Osteocyte (in vitro differentiated cells): ENCODE measurements at places on chromosomes 11 and 22. TPM values are rescaled to one million over a fixed set of nuclear protein-coding genes. Genes with fewer than 3 reads are reported as not detected.

GRCh38 chr11:2096011-2096918, 42.9 kb downstream of the IGF2 start:
- H3K4me1 ChIP-seq = peaks cover 60% of the 10 kb centered on the region
- no peak for DNase-seq
- peak overlapping the region; percentile 29 for H3K4me3 ChIP-seq
- no peaks in the 10 kb centered on the region for H3K27me3 ChIP-seq
- peak overlapping the region; percentile 91 for H3K27ac ChIP-seq
- no peaks in the 10 kb centered on the region for H3K36me3 ChIP-seq

DNA sequence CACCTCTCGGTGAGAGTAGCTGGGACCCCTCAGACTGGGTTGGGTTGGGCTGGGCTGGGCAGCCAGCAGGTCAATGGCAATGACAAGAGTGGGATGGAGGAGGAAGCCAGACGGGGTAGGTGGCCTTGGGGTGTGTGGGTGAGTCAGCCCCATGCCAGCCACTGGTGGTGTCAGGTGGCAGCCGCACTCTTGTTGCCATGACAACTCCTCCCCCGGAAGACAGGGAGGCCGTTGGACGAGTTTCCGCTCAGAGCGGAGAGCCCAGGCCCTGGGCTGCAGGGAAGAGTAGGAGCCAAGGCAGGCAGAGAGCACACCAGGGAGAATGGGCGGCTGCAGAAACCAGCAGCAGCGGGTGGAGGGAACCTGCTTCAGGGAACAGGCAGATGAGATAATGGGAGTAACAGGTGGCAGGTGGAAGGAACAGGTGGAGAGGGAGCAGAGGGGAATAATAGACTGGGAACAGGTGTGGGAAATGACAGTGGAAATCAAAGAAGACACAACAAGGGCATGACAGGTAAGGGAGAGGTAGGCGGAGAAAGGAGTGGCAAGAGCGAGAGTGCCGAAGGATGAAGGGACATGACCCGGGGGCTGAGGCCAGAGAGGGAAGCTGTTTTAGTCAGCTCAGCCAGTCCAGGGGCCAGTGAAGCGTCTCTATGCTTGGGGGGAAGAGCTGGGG, 8.7 kb downstream of the SPTBN2 start:
- H3K36me3 ChIP-seq = peaks cover 1% of the 10 kb centered on the region
- peak; percentile 91 for DNase-seq
- H3K27me3 ChIP-seq = peaks cover 2% of the 10 kb centered on the region
- peaks cover 14% of the 10 kb centered on the region for H3K4me1 ChIP-seq
- H3K4me3 ChIP-seq = no peak overlapping the region

DNA sequence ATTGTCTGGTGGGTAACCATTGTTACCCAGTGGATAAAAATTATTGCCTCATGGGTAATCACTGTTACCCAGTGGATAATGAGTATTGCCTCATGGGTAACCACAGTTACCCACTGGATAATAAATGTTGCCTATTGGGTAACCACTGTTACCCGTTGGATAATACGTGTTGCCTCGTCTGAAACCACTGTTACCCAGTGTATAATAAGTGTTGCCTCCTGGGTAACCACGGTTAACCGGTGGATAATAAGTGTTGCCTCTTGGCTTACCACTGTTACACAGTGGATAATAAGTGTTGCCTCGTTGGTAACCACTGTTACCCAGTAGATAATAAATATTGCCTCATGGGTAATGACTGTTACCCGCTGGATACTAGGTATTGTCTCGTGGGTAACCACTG, 20.9 kb upstream of the NXPE4 start:
- no peaks in the 10 kb centered on the region for H3K4me1 ChIP-seq
- DNase-seq = peak; percentile 13
- H3K27me3 ChIP-seq = no peaks in the 10 kb centered on the region
- no peaks in the 10 kb centered on the region for H3K36me3 ChIP-seq
- no peak overlapping the region for H3K27ac ChIP-seq

DNA sequence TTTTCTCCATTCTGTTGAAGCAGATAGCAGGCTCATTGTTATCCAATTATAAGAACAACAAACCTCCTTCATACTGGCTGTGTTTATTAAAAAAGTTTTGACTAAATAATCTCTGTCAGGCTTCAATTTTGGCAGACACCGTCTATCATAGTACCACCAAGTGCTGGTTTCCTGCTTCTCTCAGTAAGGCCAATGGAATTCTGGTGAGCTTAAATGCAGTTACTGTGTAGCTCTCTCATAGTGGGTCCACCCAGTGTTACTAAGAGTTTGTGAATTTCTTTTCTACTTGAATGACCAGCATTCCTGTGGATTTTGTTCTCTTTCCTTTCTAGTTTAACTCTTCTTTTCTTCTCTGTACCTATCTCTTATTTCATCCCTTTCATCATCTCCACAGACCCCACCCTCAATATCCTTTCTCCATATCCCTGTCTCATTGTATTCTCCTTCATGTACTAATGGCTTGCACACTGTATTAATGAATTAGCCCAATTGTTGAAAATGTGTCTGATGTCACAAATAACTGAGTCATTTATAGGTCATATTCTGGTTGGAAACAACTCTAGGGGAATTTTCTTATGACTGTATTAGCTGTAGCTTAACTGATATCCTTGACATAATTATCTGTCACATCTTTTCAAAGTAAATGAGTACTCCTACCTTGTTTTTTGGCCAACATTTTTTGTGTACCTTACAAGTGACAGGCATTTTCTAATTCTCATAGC, 372.1 kb downstream of the FAT3 start:
- no peak for DNase-seq
- H3K4me1 ChIP-seq = peaks cover 2% of the 10 kb centered on the region
- H3K27me3 ChIP-seq = no peaks in the 10 kb centered on the region
- H3K4me3 ChIP-seq = no peak overlapping the region
- no peak overlapping the region for H3K27ac ChIP-seq

DNA sequence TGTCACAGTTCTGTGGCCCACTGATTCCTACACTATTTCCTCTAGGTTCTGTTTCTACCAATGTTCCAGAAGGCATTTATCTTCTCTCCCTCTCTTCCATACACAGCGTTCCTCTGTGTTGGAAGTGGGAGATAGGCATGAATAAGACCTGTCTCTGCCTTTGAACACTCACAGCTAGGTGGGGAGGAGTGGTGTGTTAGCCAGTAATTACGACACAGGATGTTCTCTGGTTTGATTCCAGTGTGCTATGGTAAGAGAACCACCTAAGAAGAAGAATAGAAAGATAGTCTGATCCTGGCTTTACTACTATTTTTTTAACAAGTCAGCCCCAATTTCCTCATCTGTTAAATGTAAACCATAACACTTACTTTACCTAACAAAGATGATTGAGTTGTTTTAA, 200.2 kb upstream of the MTMR2 start:
- H3K27me3 ChIP-seq = no peaks in the 10 kb centered on the region
- DNase-seq = no peak
- no peak overlapping the region for H3K27ac ChIP-seq

DNA sequence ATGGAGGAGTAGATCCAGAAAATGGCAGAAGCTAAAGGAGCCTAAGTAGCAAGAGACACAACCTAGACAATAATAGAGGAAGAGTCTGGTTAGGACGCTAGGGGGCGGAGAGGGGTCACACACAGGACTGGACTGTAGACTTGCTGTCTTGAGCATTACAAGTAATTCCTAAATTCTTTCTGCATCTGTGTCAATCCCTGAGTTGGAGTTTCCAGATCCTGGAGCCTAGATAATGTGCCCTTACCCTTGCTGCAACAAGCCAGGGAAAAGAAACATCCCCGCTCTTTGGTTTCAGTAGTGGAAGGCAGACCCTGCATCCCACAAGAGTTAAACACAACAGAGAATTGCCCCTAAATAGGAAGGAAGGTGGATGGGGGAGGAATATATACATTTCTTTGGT, 14.9 kb upstream of the CCDC73 start:
- no peaks in the 10 kb centered on the region for H3K36me3 ChIP-seq
- no peak overlapping the region for H3K27ac ChIP-seq
- no peak for DNase-seq
- H3K27me3 ChIP-seq = peaks cover 52% of the 10 kb centered on the region
- H3K4me3 ChIP-seq = no peak overlapping the region

GRCh38 chr11:5737091-5737490, 843 bp downstream of the OR56B1 start:
- H3K27me3 ChIP-seq = peaks cover 32% of the 10 kb centered on the region
- no peak overlapping the region for H3K4me3 ChIP-seq
- no peak overlapping the region for H3K27ac ChIP-seq
- DNase-seq = no peak

DNA sequence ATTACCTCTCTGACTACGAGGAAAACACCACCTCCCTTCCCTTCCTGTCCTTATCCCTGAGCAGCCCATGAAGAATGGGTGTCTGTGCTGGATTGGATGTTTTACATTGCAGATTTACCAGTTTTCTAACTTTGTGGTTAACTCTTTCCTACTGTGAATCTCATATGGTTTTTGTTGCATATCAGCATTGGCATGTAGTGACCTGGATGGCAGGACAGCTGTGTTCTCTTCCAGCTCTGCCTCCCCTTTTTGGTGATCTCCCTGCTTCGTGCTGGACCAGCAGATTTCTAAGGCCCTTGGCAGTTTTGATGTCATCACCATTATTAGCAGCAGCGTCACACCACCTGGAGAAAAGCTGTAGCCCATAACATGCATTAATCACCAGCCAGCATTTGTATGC, 26.7 kb downstream of the OR6Q1 start:
- no peaks in the 10 kb centered on the region for H3K27me3 ChIP-seq
- no peak overlapping the region for H3K4me3 ChIP-seq
- peaks cover 6% of the 10 kb centered on the region for H3K4me1 ChIP-seq
- no peak overlapping the region for H3K27ac ChIP-seq
- no peak for DNase-seq
- no peaks in the 10 kb centered on the region for H3K36me3 ChIP-seq

DNA sequence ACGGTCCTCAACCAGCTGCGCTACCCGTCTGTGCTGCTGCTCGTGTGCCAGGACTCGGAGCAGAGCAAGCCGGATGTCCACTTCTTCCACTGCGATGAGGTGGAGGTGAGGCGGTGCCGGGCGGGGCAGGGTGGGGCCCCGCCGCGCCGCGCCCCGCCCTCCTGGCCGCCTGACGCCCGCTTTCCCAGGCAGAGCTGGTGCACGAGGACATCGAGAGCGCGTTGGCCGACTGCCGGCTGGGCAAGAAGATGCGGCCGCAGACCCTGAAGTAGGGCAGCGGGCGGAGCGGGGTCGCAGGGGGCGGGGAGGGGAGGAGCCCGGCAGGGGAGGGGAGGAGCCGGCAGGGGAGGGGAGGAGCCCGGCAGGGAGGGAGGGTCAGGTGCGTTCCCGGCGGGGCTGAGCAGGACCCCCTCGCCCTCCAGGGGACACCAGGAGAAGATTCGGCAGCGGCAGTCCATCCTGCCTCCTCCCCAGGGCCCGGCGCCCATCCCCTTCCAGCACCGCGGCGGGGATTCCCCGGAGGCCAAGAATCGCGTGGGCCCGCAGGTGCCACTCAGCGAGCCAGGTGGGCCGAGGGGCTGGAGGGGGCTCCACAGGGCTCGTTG, 14.7 kb downstream of the EPS8L2 start:
- no peak overlapping the region for H3K27ac ChIP-seq
- no peaks in the 10 kb centered on the region for H3K36me3 ChIP-seq
- DNase-seq = no peak
- no peak overlapping the region for H3K4me3 ChIP-seq
- H3K4me1 ChIP-seq = peaks cover 26% of the 10 kb centered on the region

Gene GSTT2B
- total RNA-seq = not detected in 2 replicates

Gene TEX12
- total RNA-seq = 0.78 TPM in 1 of 2 replicates, not detected in the other

Gene NAT10
- 36.1 and 38.6 TPM in 2 replicates for total RNA-seq
